IMR-90 (cell line): ENCODE measurements at places on chromosomes 12 and 14. TPM values are rescaled to one million over a fixed set of nuclear protein-coding genes. Genes with fewer than 3 reads are reported as not detected.

Gene BCL11B
- total RNA-seq: under 0.01 TPM in 2 replicates

DNA sequence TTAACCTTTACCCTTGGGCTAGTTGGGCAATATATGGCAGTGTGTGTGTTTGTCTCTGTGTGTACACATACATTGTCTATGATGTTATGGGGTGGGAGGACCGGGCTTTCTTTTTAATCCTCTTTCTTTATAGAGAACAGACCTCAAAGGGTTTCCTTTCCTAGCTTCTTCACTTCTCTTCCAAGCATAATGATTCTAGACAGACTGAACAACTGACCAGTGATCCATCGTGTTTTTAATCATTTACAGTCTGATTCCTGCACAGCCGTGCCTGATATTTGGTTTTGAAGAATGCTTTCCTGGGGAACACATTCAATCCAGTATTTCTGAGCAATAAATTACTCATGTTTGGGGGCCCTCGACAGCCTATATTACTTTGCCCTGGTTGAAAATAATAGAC lies 481.1 kb upstream of the DCN start:
- no peaks in the 10 kb centered on the region for H3K27me3 ChIP-seq
- no peak overlapping the region for H3K27ac ChIP-seq
- no peak for DNase-seq
- no peak overlapping the region for H3K4me3 ChIP-seq
- no peaks in the 10 kb centered on the region for H3K36me3 ChIP-seq
- H3K4me1 ChIP-seq: no peaks in the 10 kb centered on the region

Gene B4GALNT3
- not detected in 2 replicates for total RNA-seq

Gene KLRK1
- not detected in 2 replicates for total RNA-seq

DNA sequence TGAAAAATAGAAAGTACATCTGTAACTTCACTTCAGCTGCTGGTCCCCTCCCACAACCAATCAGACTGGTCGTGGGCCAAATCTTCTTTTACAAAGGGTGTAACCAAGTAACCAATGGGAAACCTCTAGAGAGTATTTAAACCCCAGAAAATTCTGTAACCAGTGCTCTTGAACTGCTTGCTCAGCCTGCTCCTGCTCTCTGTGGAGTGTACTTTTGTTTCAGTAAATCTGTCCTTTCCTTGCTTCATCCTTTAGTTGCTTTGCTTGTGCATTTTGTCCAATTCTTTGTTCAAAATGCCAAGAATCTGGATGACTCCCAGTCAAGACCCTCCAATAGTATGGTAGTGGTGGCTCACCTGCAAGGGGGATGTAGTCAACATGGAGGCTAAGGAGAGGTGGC lies 489.1 kb downstream of the FUT8 start:
- no peaks in the 10 kb centered on the region for H3K4me1 ChIP-seq
- H3K36me3 ChIP-seq: no peaks in the 10 kb centered on the region
- DNase-seq: no peak

GRCh38 chr14:58629281-58629680 lies 8.5 kb upstream of the DACT1 start:
- H3K27me3 ChIP-seq: no peaks in the 10 kb centered on the region; the same call in 1 of the 2 replicates
- H3K36me3 ChIP-seq: no peaks in the 10 kb centered on the region
- no peak for DNase-seq
- no peak overlapping the region for H3K27ac ChIP-seq

Gene TSHR
- total RNA-seq: not detected in 2 replicates

DNA sequence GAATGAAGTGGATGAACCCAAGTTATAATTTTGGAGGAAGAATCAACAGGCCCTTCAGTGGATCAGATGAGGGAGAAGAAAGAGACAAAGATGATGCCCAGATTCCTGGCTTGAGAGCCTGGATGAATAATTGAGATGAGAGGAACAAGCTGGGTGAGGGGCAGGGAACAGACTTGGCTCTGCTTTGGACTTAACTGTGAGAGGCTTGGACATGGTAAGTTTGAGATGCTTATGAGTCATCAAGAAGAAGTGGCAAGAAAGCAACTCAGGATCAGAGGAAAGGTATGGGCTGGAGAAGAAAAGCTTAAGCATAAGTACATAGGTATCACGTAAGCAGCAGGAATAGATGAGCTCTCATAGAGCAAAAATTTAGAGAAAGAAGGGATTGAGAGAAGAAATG lies 55.3 kb downstream of the FIGNL2 start:
- no peak overlapping the region for H3K27ac ChIP-seq
- no peak overlapping the region for H3K4me3 ChIP-seq
- peaks cover 10% of the 10 kb centered on the region; the same call in 1 of the 2 replicates for H3K36me3 ChIP-seq
- peak; percentile 74 for DNase-seq
- peaks cover 8% of the 10 kb centered on the region for H3K4me1 ChIP-seq

Gene COX8C
- not detected in 2 replicates for total RNA-seq

DNA sequence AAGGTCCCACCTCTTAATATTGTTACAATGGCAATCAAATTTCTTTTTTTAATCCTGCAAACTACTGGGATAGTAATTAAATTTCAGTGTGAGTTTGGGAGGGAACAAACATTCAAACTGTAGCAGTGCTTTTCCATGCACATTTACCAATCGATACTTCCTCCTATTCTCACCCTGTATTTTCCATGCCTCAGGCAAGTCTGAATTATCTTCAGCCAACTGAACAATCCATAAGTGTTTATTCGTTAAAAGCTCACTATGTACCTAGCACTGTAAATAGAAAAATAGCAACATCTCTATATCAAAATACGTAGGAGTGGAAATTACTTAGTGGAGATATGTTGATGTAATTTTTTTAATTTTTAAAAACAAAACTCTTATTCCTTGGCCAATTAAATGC lies 43.5 kb downstream of the CCDC177 start:
- H3K27me3 ChIP-seq: peaks cover 60% of the 10 kb centered on the region
- H3K36me3 ChIP-seq: no peaks in the 10 kb centered on the region
- no peak for DNase-seq
- H3K27ac ChIP-seq: no peak overlapping the region
- H3K4me1 ChIP-seq: no peaks in the 10 kb centered on the region

- no peaks in the 10 kb centered on the region for H3K27me3 ChIP-seq
- H3K4me1 ChIP-seq: peaks cover 27% of the 10 kb centered on the region
- no peak overlapping the region for H3K4me3 ChIP-seq
- DNase-seq: no peak
These were observed 23.3 kb downstream of the TPCN1 start for GRCh38 chr12:113244478-113244958.

Gene PZP
- not detected in 2 replicates for total RNA-seq

- H3K27me3 ChIP-seq: no peaks in the 10 kb centered on the region
- no peaks in the 10 kb centered on the region for H3K36me3 ChIP-seq
- H3K27ac ChIP-seq: no peak overlapping the region
- no peak overlapping the region for H3K4me3 ChIP-seq
- DNase-seq: no peak
These were observed 67.5 kb downstream of the RTN1 start for GRCh38 chr14:59803052-59803540.

Gene TEDC1
- 4.2 and 5.7 TPM in 2 replicates for total RNA-seq

Gene MYL2
- total RNA-seq: not detected in 2 replicates

- H3K4me3 ChIP-seq: no peak overlapping the region
- H3K27me3 ChIP-seq: no peaks in the 10 kb centered on the region
- H3K27ac ChIP-seq: no peak overlapping the region
- H3K36me3 ChIP-seq: no peaks in the 10 kb centered on the region
- H3K4me1 ChIP-seq: no peaks in the 10 kb centered on the region
These were observed 731.9 kb upstream of the FBXO33 start for GRCh38 chr14:40164083-40164482.

DNA sequence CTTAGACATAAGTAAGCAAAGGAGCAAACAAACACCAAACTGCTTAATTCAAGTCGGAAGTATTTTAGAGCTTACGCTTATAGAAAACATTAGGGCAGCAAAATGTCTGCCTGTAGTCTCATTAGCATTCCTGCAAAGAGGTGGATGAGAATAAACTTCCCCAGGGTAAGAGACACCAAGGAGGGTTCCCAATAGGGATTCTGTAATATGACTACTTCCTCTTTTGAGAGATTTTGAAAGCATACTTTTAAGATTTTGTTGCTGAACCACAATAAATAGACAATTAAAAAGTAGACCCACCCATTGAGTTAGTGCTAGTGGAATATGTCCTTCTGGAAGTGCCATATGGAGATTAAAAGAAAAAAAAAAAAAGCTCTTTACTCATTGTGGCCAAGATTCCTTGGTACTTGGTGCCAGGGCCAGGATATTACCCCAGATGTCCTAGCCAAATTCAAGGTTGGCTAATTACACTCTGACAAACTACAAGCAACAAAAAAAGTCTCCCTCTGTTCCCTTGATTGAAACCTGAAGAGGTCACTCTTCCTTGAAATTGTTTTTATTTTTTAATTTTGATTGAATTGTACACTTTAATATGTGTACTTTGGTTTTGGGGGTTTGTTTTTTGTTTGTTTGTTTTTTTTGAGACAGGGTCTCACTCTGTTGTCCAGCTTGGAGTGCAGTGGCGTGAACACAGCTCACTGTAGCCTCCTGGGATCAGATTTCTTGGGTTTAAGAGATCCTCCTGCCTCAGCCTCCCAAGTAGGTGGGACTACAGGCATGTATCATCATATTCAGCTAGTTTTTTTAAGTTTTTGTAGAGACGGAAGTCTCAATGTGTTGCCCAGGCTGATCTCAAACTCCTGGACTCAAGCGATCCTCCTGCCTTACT lies 8.7 kb downstream of the CLIP1 start:
- DNase-seq: no peak
- H3K27ac ChIP-seq: no peak overlapping the region
- H3K4me1 ChIP-seq: no peaks in the 10 kb centered on the region
- no peaks in the 10 kb centered on the region for H3K27me3 ChIP-seq
- H3K36me3 ChIP-seq: 0 out of 2 replicates have a peak, but pooled peaks cover 7% of the 10 kb centered on the region

DNA sequence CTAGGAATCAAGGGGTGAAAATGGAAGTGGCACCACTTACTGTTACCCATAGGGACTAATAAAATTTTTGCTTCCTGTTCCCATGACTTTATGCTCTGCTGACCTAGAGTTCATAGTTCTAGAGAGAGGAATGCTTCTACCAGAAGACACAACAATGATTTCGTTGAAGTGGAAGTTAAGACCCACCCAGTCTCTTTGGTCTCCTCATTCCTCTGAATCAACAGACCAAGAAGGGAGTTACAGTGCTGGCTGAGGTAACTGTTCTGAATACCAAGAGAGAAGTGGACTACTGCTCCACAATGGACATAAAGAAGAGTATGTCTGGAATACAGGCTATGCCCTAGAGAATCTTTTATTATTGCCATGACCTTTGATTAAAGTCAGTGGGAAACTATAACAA lies 23.5 kb upstream of the DYRK2 start:
- H3K36me3 ChIP-seq: no peaks in the 10 kb centered on the region
- peaks cover 4% of the 10 kb centered on the region; the same call in 1 of the 2 replicates for H3K27me3 ChIP-seq
- H3K4me3 ChIP-seq: no peak overlapping the region
- H3K4me1 ChIP-seq: no peaks in the 10 kb centered on the region
- DNase-seq: no peak

Gene SLC10A1
- total RNA-seq: not detected in 2 replicates

DNA sequence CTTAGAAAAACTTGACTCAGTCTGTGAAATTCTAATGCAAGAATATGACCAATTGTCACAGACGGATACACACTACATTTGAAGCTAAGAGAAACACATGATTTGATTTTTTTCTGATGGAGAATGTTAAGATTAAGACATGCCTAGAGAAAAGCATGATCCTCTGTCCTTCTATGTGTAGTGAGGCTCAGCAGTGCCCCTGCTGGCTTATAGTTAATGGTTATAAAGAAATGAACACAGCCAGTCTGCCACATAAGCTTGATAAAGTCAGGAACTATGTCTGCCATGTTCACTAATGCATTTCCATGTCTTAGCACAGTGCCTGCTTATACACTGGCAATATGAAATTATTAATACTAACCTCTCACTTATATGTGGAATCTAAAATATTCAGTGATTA lies 168.1 kb upstream of the DAAM1 start:
- H3K36me3 ChIP-seq: no peaks in the 10 kb centered on the region
- H3K27me3 ChIP-seq: no peaks in the 10 kb centered on the region
- H3K4me1 ChIP-seq: no peaks in the 10 kb centered on the region
- H3K27ac ChIP-seq: no peak overlapping the region
- H3K4me3 ChIP-seq: no peak overlapping the region

GRCh38 chr14:69154779-69155178 lies 1.9 kb upstream of the DCAF5 start:
- H3K4me1 ChIP-seq: peaks cover 5% of the 10 kb centered on the region
- H3K27ac ChIP-seq: no peak overlapping the region
- H3K27me3 ChIP-seq: no peaks in the 10 kb centered on the region
- DNase-seq: no peak

Gene SCN8A
- 14.7 and 19.7 TPM in 2 replicates for total RNA-seq

Gene KLRC3
- not detected in 2 replicates for total RNA-seq

Gene GSKIP
- 22.0 and 34.7 TPM in 2 replicates for total RNA-seq

- no peak for DNase-seq
- H3K27me3 ChIP-seq: no peaks in the 10 kb centered on the region
- H3K27ac ChIP-seq: peak overlapping the region; percentile 12; the same call in 1 of the 2 replicates
- peaks cover 38% of the 10 kb centered on the region for H3K36me3 ChIP-seq
- H3K4me3 ChIP-seq: no peak overlapping the region
These were observed 43.3 kb downstream of the ACTN1 start for GRCh38 chr14:68935761-68936214.

Gene RIMBP2
- total RNA-seq: not detected in 2 replicates

Gene CACNA1C
- 1.6 and 1.9 TPM in 2 replicates for total RNA-seq

DNA sequence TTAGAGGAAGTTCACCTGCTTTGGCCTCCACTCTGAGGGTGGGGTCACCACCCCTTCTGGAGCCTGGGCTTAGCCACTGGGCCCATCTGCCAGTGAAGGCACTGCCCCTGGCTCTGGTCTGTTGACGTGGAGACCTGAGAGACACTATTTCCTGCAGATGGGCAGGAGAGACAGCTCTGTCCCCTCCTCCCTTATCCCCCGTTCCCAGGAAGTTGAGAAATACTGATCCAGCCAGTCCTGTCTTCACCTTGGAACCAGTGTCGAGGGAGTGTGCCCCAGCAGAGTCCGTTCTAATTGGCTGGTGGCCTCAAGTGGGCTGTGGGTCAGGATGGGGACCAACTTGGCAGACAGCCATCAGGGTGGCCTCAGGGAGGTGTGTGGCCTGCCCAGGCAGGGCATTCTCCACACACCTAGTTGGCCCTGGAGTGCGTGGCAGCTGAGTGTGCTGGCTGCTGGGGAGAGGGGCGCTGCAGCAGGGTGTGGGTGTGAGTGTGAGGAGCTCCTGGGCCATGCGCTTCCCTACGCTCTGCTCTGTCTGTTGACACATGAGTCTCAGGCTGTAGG lies 25.4 kb downstream of the CLSTN3 start:
- DNase-seq: no peak
- H3K36me3 ChIP-seq: peaks cover 25% of the 10 kb centered on the region

Gene LUM
- 46.1 and 50.0 TPM in 2 replicates for total RNA-seq

DNA sequence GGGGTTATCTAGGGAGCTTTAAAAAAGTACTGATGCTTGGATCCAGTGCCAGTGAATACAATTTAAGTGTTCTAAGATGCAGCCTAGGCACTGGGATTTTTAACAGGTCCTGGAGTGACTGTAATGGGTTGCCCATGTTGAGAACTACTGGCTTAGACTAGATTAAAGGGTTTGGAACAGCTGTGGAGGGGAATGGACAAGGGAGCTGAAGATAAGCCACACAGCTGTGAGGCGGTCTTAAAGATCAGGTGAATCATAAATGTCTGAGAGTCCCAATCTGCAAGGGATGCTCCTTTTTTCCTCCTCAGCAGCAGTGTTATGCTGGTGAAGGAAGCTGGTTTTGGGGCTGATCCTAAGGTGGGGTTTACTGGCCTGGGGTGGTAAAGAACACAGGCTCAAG lies 35.5 kb upstream of the FRMD6 start:
- peak; percentile 42 for DNase-seq
- H3K27ac ChIP-seq: no peak overlapping the region
- H3K4me3 ChIP-seq: no peak overlapping the region
- peaks cover 22% of the 10 kb centered on the region for H3K4me1 ChIP-seq

- no peaks in the 10 kb centered on the region for H3K36me3 ChIP-seq
- no peaks in the 10 kb centered on the region for H3K27me3 ChIP-seq
- H3K27ac ChIP-seq: no peak overlapping the region
- H3K4me3 ChIP-seq: no peak overlapping the region
- no peaks in the 10 kb centered on the region for H3K4me1 ChIP-seq
These were observed 184.2 kb downstream of the TMTC2 start for GRCh38 chr12:82870771-82871377.
